ENCODE measurements at places on chromosomes 3 and 15. TPM values are rescaled to one million over a fixed set of nuclear protein-coding genes. Genes with fewer than 3 reads are reported as not detected.

C3orf22 gene
- polyA plus RNA-seq = 0.10 TPM

POPDC2 gene
- polyA plus RNA-seq = 7.7 TPM

UBA5 gene
- 85.4 TPM for polyA plus RNA-seq

EPHB3 gene
- polyA plus RNA-seq = 27.6 TPM

DGKG gene
- 0.43 TPM for polyA plus RNA-seq

Measured in left kidney (tissue), 8 donors.